ENCODE measurements at places on chromosomes 1 and 21. TPM values are rescaled to one million over a fixed set of nuclear protein-coding genes. Genes with fewer than 3 reads are reported as not detected.

Gene HSD11B1
- polyA plus RNA-seq: 0.33 TPM

Gene MAP3K6
- 9.3 TPM for polyA plus RNA-seq

DNA sequence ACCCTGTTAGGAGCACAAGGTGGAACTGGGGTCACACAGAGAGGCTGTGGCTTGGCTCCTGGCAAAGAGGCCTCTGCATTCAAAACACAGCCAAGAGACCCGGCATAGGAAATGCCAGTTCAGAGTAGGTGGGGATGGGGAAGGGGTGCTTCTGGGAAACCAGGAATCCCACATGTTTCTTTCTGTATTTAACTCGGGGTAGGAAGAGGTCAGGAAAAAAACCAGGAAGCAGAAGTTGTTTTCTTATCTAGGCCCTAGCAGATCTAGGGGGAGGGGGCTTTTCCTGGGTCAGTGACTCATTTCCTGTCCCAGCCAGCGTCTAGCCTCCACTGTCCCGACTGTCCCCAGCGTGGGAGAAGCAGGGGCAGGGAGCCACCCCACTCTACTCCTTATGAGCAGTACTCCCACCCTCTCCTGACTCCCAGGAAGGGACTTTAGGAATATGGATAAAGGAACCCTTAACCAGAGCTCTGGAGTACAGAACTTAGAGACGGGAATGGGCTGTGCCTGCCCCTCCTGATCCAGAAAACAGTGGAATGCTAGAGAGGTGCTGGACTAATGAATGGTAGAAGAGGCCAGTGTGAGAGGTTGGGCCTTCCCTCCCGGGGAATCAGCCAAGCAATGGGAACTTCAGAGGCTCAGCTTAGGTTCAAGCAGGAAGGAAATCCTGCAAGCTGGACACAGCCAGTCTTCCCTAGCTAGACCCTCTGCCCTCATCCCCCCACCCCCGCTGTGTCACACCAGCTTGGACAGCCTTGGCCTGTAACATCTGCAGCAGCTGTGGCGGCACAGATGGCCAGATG lies 5.7 kb downstream of the FHL3 start:
- no peak for DNase-seq

- DNase-seq: no peak
These were observed 218.7 kb upstream of the VAMP3 start for GRCh38 chr1:7552402-7552801.

GRCh38 chr1:219550201-219550600 lies 62.7 kb downstream of the ZC3H11B start:
- no peak for DNase-seq

- no peak for DNase-seq
These were observed 178.6 kb upstream of the NRIP1 start for GRCh38 chr21:15243406-15243805.

DNA sequence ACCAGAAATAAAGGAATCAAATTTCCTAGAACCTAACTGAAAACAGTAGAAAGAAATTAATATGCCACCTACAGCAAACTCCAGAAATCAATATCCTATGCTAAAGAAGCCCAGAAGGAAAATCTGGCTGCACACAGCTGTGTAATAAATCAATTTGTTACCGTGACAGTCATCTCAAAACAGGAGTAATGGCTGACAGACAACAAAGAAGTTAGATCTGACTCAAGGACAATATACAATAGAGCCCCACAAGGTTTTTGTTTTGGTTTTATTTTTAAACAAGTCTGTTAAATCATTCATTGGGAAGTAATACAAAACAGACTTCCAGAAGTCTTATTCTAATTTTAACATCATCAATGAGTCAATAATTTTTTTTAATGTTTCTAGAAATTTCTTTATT lies 168.4 kb downstream of the RERE start:
- DNase-seq: no peak

DNA sequence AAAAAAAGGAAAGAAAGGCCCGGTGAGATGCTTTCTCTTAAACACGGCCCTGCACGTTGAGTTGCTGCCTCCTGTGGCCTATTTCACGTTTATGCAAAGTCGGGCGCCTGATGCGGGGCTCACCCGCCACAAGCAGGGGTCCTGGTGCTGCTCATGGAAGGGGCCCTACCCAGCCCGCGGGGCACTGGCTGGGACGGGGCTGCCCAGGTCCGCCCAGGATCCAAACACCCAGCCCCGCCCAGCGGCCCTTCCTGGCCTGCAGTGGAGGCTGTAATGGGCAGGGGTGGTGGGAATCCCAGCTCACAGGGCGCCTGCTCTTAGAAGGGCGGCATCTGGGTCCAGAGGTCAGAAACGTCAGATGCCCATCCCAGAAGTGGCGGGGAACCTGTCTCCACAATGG lies 1.6 kb downstream of the COL6A2 start:
- no peak for DNase-seq

DNA sequence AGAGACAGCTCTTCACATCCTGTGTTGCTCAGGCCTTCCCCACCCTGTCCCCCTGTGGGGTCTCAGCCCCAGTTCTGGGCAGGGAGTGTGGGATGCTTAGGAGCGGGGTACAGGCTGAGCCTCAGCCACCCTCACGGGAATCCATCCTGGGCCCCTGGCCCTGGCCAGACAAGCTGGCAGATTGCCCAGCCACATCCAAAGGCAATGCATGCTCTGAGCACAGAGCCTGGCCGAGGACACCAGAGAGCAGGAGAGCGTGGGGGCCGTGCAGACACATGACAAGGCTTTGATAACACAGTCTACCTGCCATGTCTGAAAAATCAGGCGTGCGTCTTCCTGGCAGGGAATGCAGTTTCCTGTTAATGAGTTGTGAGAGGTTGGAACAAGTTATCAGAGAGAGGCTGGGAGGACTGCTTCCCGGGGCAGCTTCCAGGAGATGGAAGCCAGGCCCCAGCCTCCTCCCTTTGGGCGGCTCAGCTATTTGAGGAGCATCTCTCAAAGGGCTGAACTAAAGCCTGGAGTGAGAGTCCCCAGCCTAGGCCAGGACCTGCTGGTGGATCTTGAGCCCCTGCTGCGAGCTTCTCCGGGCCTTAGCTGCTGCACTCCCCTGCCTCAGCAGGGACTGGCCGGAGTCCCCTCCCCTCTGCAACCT lies 72.2 kb upstream of the SELENON start:
- no peak for DNase-seq

DNA sequence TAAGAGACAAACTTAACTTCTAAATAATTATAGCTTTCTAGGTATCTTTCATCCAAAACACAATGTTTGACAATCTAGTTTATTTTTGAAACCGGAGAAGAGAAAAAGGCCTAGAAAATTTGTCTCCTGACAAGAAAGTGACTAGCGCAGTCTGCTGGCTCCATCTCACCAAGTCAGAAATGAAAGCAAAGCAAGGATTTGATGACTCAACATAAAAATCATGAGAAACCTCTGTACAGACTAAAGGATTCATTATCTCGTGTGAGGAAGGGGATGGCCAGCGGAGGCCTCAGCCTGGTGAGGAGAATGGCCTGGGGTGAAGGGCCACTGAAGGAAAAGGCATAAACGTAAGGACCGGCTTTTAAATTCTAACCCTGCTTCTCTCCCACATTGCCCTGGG lies 20.0 kb upstream of the TSNAX start:
- no peak for DNase-seq

GRCh38 chr1:221998186-221998612 lies 256.3 kb upstream of the DUSP10 start:
- DNase-seq: no peak

GRCh38 chr1:65178235-65178634 lies 30.2 kb downstream of the AK4 start:
- no peak for DNase-seq

DNA sequence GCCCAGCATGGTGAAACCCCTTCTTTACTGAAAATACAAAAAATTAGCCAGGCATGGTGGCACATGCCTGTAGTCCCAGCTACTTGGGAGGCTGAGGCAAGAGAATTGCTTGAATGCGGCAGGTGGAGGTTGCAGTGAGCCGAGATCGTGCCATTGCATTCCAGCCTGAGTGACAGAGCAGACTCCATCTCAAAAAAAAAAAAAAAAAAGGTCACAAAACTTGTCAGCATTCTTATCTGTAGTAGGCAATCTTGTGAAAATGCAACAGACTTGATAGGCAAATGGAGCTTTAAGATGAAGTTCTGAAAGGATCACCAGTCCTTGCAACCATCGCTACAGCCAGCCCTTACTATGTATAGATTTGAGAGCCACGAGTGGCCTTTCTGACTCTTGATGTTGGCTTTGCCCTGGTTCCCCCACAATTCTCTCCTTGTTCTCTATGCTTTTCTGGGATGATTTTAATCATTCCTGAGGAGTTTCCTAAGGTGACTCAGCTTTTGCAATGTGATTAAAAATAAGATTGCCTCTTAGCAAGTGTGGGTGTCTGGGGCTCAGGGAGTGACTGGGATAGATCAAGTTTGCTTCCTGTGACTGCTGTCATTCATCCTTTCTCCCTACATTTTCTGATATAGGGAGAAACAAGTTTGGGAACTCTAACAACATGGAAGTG lies 7.1 kb upstream of the MAP1LC3C start:
- no peak for DNase-seq

- DNase-seq: no peak
These were observed 826 bp downstream of the LAPTM5 start for GRCh38 chr1:30756545-30757351.

Data from right renal cortex interstitium (tissue), 3 donors.